ENCODE measurements at places on chromosomes 16 and 17.

DNA sequence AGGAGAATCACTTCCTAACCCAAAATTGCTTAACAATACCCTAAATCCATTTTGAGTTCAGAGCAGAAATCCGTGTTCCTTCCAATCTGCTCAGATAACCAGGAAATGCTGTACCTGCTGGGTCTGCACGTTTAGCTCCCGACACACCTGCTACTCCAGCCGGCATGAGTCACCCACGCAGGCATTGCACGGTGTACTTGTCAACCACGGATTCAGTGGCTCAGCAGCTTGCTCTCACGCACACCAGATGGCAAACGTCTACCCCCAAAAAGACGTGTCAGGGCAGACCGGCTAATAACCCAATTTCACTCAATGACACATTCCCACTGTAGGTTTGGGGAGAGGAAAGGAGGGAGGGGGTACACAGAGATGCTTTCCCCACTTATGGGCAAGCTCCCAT is 468.1 kb downstream of the SOX9 start:
- peak; percentile 6 for DNase-seq

DNA sequence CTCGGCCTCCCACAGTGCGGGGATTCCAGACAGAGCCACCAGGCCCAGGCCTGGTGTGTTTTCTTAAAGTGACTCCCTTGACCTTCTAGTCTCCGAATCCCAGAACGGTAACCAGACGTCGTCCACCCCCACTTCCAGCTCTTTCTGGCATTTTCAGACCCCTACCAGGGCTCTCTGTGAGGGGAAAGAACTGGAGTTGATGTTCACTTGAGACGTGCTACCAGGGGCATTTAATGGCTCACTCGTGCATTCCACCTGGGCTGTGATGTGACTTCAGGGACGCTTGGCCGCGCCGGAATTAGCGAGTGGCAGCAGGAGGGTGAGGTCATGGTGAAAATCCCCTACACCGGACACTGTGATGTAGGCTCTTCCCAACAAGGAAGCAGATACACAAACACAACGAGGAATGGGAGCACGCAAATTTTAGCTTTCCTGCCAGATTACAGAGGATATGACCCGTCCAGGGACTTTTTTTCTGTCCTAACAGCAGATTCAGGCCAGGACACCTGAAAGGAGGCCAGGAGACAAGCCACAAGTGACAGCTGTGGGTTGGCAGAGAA is 1.1 kb upstream of the GNA13 start:
- DNase-seq = no peak

DNA sequence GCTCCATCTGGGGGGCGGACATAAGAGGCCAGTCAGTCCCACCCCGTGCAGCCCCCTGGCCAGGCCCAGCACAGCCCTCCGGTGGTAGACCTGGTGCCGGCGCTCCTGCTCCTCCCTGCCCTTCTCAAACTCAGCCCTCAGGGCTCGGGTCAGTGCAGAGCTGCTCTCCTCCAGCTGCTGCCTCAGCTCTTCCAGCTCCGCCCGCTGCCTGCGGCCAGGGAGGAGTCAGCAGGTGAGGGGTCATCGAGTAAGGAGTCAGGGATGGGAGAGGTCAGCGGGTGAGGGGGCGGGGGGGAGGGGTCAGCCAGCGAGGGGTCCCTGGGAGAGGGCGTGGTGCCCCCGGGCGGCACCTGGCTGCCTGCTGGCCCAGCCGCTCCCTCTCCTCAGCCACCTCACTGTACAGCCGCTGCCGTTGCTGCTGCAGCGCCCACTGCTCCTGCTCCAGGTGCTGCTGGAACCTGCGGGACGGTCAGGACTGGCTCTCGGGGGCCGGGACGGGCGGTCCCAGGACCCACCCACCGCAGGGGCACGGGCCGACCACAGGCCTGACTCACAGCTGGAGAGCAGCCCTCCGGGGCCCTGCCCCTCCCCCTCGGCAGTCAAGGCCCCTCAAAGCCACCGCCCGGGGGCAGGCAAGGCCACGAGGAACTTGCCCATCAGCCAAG is 26.5 kb upstream of the AATK start:
- DNase-seq = no peak

GRCh38 chr17:65514082-65514481 is 47.4 kb downstream of the AXIN2 start:
- no peak for DNase-seq

DNA sequence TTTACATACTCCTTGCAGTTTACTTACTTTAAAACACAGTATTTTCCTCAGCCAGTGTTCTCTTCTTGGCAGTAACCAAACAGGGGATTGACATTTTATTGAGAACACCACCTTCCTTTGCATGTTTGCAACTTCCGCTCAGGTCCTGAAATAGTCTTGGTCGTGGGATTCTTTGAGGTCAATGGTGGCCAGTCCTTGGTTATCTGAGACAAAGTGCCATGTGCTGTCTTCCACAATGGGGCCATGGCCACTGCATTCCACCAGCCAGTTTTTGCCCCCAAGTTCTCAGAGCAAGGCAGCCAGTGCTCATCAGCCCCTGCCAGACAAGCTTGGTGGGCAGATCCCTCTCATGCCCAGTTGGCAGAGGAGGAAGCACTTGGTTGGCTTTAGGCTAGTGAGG is 22.9 kb downstream of the CMTM4 start:
- DNase-seq = no peak

GRCh38 chr16:88951989-88952388 is 25.0 kb downstream of the CBFA2T3 start:
- no peak for DNase-seq
